HCT116 (cell line): ENCODE measurements at places on chromosomes 12 and 14. TPM values are rescaled to one million over a fixed set of nuclear protein-coding genes. Genes with fewer than 3 reads are reported as not detected.
A peak's percentile ranks its signal among the peaks of the same experiment; 100 is the strongest.

Gene LALBA
- total RNA-seq: not detected

Gene ANKRD33
- total RNA-seq: not detected

Gene PPP2R5C
- total RNA-seq: 117 TPM

Gene LMO3
- total RNA-seq: 0.34 TPM

Gene AHSA1
- 222 TPM for total RNA-seq

DNA sequence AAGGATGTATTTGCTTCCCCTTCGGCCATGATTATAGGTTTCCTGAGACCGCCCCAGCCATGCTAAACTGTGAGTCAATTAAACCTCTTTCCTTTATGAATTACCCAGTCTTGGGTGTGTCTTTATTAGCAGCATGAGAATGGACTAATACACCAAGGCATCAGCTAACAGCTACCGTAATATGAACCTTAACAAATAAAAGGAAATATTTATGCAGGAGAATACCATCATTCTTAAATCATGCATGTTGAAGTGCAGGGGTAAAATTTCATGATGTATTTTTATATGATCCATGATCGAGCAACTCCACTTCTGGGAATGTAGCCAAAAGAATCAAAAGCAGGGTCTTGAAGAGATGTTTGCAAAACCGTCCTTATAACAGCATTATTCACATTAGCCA, 379.0 kb downstream of the NPAS3 start:
- no peak for DNase-seq

GRCh38 chr12:76690921-76691700, 72.8 kb upstream of the ZDHHC17 start:
- DNase-seq: no peak

- peak; percentile 56 for DNase-seq
These were observed 56.4 kb upstream of the RNU6-8 start for GRCh38 chr14:32259368-32260013.

- DNase-seq: no peak
These were observed 87.9 kb upstream of the BCL11B start for GRCh38 chr14:99359906-99360305.

DNA sequence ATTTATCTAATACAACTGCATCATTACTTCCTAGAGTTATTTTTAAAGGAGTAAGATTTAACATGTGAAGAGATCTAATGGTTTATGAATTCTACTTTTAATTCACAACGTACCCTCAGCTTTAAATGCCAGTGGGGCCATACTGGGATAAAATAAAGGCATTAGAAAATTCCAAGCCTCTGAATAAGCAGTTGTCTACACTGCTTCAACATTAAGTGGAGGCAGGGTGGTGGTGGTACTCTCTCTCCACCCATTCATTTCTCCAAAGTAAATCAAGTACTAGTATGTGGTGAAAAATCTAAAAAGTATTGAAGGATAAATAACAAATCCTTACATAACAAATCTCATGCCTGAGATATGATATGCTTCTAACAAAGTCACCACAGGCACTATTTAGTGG, 52.4 kb downstream of the FERMT2 start:
- DNase-seq: no peak

DNA sequence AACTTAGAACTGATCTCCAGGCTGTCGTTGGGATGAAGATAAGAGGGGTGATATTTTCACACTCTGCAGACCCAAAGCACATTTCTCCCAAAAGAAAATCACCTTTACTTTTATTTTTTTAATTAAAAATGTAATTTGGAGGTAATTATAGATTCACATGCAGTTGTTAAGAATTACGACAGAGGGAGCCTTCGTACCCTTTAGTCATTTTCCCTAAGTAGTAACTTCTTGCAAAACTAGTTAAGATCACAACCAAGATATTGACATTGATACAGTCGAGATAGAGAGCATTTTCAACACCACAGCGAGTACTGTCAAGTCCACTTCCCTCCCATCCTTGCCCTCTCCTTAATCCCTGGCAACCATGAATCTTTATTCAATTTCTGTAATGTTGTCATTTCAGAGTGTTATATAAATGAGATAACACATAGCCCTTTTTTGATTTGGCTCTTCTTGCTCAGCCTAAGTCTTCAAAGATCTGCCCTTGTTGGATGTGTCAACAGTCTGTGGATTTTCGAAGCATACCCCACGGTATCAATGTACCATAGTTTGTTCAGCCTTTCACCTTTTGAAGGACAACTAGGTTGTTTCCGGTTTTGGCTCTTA, 39.6 kb downstream of the DNAH10 start:
- peak; percentile 26 for DNase-seq
